ENCODE measurements at places on chromosomes 4 and X. TPM values are rescaled to one million over a fixed set of nuclear protein-coding genes. Genes with fewer than 3 reads are reported as not detected.

Gene GYPE
- total RNA-seq, result under 0.01 TPM

Gene PDE6B
- total RNA-seq, result 9.5 TPM

GRCh38 chr4:79650217-79650616, 242.2 kb upstream of the GK2 start:
- DNase-seq, result no peak

DNA sequence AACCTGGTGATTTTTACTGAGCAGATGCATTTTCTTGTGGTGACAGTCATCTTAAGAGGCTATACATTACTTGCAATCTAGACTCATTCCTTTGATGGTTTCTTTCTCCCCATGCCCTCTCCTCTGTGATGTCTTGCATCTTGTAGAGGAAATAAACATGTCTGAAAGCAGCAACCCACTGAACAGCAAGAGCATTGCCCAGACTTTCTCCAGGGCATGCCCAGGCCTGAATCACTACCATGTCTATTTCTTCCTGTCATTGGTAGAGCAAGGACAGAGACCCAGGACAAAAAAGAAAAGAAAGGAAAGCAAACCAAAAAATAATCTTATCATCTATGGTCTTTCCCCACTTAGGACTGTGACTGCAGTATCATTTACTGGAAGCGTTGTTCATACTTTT, 326.1 kb downstream of the HNRNPD start:
- no peak for DNase-seq

GRCh38 chr4:181569553-181569952, 673.6 kb upstream of the TENM3 start:
- no peak for DNase-seq

DNA sequence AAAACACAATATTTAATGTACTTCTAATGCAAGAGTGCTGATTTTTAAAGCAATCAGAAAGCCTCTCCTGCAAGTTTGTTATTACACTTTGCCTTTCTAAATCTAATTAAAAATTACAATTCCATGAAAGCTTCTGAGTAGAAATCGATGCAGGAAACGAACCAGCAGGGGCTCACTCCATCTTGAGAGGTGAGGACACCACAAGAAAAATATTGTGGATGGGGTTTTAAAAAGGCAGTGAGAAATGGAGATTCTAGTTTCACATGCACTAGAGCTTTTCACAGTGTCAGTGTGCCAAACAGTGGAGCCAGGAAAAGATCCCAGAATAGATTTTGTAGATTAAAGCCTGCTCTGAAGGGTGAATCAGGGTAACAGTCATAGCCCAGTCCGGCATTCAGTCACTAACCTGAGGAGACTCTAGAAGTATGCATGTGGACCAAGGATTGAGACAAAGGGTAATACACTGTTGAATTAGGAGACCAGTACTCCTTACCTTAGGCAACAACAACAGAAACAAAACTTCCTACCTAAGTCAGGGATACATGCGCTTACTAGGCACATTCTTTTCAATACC, 362.3 kb downstream of the NAF1 start:
- DNase-seq, result no peak
